Right ventricle myocardium inferior (tissue), 1 donor: ENCODE measurements at places on chromosomes 3 and 15.

GRCh38 chr15:73239564-73240215 is 129.1 kb downstream of the HCN4 start:
- DNase-seq: no peak

GRCh38 chr15:64782751-64783150 is 7.4 kb upstream of the RBPMS2 start:
- no peak for DNase-seq

- DNase-seq: peak; percentile 90
Observed at GRCh38 chr3:14633819-14634424, 17.6 kb upstream of the CCDC174 start.

DNA sequence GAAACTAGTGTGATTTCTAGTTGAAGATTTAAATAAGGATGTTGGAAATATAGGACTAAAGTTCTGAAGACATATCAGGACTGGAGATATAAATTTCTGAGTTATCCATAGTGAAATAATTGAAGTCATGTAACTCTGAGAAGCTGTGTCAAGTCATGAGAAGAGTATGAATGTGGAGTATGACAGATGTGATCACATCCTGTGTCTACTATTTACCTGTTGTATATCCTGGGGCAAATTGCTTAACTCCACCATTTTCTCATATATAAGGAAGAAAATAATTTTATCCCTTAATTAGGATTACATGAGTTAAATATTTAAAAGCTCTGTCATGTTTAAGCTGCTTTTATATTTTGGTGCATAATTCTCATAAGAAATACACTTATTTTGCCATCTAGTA is 350.3 kb downstream of the ZBTB20 start:
- DNase-seq: no peak

DNA sequence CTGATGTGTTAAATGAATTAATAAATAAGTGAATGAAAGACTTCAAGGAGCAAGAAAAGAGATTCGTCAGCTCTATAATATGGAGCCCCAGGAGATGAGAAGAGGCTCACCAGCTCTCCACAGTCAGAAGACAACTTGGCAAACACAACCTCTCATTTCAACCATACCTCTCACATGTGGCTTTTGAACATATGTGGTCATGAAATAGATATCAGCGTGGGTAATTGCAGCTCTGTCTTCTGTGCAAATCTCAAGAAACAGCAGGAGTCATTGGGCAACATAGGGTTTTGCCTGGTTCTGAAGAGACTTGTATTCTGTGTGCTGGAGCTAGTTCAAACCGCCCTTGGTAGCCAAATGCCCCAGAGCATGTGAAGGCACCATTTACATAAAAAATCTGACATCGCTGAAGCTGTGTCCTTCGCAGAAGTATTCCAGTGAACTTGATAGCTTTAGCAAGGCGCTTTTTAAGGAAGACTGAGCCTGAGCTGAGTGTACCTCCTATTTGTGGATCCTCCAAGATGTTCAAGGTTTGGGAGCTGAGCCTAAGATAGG is 8.4 kb downstream of the CX3CR1 start:
- no peak for DNase-seq

- no peak for DNase-seq
Observed at GRCh38 chr3:11385891-11386290, 113.7 kb downstream of the ATG7 start.

DNA sequence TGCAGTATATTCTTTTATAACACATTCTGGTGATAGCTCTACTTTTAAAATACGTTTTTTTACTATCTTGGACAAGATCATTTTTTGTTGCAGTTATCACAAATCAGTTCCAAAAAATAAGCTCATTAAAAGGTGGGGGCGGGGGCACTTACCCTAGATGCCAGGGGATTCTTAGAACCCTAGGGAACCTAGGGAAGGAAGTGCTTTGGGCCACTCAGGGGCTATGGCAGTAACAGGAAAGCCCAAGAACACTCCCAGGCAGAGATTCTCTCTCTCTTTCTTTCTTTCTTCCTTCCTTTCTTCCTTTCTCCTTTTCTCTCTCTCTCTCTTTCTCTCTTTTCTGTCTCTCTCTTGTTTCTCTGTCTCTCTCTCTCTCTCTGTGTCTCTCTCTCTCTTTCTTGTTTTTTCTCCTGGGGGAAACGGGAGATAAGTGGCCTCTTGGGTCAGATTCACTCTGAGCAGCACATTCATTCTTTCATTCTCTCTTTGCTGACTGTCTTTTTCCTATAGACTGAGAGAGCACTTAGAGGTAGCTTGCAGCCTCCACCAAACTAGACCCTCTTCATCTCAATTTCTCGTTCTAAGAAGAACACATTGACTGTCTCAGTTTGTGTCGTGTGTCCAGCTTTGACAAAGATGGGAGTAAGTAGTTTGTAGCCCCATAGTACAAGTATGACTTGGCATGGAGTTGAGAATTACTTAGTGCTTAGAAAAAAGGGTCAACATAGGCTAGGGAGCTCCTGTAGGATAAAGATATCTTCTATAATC is 16.6 kb downstream of the SCAANT1 start:
- no peak for DNase-seq

DNA sequence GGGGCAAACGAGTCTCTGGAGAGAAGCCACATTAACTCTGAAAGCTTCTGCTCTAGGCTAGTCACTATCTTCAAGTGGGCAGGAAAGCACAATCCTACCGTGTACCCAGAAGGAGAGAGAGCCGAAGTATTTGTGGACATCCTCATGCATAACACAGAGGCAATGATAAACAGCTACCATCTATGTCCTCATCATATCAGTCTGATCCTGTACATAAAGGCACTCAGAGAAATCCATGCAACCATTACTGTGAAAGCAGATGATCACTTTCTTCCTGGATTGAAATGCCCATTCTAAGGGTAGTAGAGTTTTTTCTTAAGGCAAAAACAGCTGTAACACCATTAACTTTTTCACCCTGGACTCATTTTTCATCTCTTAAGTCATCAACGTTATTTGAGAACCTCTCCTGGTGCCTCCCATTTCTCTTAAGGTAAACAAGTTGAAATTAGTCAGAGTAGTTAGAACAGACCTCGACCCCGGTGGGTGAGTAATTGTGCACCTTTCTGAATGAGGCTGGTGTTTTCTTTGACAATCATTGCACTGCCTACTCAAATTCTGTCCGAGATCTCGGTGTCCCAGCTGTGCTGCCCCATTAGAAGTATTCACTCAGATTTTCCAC is 327.4 kb downstream of the SHQ1 start:
- no peak for DNase-seq

- no peak for DNase-seq
Observed at GRCh38 chr3:150589759-150590158, 13.4 kb upstream of the SELENOT start.

GRCh38 chr3:111595232-111595631 is at the start of gene ZBED2:
TSS of gene ZBED2 (minus strand) at chr3:111595346. CDS start at chr3:111594201, 1,145 bp downstream.
- no peak for DNase-seq

- no peak for DNase-seq
Observed at GRCh38 chr3:64046996-64047594, 23.8 kb upstream of the PSMD6 start.

GRCh38 chr3:193903966-193904365 is 232.0 kb upstream of the HES1 start:
- no peak for DNase-seq

DNA sequence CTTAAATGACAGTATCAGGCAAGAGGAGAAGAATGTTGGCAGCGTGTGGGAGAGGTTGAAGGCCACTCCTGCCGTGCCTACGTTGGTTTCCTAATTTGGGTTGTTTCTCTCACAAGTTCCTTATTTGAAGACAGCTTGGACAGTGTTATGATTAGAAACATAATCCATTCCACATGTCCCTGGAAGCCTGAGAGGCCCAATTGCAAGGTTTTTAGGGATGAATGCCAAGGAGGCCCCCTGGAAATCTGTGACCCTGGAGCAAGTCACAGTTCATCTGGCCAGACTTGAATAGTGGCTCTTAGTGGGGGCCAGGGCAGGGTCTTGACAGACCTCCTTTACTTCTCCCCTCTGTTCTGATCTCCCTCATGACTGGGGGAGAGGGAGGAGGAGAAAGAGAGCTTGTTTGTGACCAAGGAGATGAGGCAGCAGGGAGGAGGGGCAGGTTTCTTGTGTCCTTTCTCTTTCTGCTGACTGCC is 584.4 kb upstream of the TBL1XR1 start:
- peak; percentile 56 for DNase-seq

- DNase-seq: no peak
Observed at GRCh38 chr15:60656481-60656880, 177.5 kb upstream of the ICE2 start.
